ENCODE measurements at places on chromosomes 1 and 21.

DNA sequence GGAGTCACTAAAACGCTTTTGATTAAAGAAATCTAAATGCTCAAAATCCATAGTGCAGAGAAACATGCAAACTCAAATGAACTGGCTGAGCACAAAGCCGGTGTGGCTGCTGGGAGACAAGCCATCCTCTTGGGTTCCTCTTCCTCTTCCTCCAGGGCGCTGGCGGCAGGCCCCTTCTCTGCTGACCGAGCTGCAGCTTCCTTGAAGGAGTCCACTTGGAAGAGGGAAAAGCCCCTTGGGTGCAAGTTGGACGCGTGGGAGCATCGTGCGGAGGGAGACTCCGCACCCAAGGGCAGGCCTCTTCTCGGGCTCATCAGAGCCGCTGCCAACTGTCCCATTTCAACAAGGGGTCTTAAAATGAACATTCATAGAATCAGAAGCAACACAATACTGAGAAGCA, 7.9 kb downstream of the CCNL2 start:
- no peak for DNase-seq

DNA sequence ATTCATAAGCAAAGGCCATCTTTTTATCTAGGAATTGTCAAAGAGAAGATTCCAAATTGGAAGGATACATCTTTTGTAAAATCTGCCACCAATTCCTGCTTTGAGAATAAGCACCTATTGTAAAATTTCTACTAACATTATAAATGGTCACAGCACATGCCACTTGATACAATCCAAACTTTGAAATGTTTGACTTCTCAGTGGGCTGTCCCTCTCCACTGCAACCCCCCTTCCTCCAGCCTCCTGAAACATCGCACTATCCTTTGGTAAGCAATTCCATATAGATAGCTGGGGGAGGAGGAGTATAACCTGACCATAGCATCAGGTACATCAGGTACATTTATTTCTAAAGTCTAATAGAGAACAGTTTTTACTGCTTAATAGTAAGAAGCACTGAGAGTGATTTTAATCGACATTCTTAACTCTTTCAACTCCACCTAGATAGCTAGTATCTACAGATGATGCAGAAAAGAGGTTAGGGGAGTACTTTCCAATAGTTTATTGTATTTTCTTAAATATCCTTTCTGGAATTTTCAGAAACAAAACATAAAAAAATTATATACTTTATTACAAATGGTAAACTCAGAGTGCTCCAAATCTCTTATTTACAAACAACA, 2.9 kb downstream of the JUN start:
- peak; percentile 46 for DNase-seq

DNA sequence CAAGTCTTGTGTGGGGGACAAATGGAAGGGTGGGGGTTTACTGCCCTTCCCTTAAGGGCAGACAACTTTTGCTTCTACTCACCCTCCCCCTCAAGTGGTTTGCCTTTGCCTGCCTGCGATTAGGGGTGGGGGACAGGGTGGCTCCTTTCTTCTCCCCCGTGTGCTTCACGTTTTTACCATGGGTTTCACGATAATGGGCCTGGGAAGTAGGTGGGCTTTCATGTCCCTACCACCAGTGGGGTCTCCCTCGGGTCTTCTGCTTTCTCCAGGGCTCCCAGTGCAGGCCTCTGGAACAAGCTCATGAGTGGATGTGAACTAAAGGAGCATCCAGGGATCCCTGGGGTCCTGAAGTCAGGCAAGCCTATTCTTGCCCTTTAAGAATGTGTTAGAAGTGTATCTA, 21.6 kb downstream of the UTP25 start:
- DNase-seq, result no peak

- DNase-seq, result no peak
These were observed 142.4 kb downstream of the NAV1 start for GRCh38 chr1:201681375-201681774.

DNA sequence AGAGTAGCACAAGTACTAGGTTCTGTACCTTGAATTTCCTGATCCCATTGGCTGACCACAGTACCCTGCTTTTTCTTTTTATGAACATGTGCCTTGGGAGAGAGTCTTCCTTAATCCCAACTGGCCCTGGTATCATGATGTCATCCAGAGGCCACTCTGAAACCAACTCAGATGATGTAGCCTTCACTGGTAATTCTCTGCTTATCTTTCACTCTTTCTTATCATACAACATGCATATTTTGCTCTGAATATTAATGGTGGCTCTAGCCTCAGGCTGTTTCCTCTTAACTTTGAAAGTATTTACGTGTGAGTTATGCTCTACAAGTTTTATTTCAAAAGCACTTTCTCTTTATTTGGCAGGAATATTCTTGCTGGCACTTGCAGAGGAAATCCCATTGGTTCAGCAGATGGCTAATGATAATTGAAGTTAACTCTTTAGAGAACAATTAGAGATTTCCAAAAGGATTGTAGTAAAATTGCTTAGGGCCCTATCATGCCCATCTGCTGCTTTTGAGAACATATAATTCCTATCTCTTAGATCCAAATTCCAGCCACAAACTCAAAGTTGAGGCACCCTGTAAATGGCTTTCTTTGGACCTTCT, 86.1 kb downstream of the PTGER3 start:
- no peak for DNase-seq

DNA sequence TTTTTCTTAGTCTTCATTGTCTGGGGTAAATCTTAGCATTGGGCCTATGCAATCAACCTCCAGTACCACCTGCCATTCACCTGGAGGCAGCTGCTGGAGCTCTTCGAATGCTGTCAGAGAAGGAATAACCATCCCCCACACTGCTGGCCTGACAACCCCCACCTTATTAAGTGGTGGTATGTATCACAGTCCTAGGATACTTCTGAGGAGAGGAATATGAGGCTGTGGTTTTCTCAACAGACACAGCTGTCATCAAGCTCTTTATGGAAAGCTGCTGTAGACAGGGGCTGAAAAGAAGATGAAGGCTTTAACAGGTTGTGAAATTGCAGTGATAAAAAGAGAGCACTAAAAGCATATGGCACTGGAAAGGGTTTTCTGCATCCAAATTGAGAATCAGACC, 61.7 kb downstream of the TSEN15 start:
- no peak for DNase-seq

- DNase-seq, result peak; percentile 40
These were observed 32.0 kb upstream of the SLC30A1 start for GRCh38 chr1:211610779-211611556.

- DNase-seq, result peak; percentile 66
These were observed 5.7 kb downstream of the DOCK7 start for GRCh38 chr1:62682531-62682930.

- no peak for DNase-seq
These were observed 98.8 kb downstream of the RHOU start for GRCh38 chr1:228833911-228834688.

- peak; percentile 28 for DNase-seq
These were observed 34.8 kb upstream of the DUSP10 start for GRCh38 chr1:221776495-221777301.

DNA sequence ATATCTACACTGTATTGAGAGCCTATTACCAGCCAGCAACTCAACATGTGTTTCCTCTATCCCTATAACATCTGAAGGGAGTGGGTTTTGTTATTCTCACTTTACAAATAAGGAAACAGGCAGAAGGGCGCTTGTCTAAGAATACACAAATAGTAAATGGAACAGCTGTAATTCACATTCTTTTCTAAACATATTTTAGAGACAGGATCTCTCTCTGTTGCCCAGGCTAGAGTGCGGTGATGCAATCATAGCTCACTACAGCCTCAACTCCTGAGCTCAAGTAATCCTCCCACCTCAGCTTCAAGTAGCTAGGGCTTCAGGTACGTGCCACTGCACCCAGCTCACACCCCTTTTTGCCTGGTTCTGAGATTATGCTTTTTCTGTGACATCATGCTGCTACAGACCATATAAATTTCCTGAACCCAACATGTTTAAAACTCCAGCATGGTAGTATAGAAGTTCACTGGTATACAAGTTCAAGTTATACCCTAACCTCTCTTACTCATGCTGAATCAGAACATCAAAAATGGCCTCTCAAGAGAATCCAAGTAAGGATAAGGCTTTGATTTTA, 8.6 kb upstream of the TACSTD2 start:
- peak; percentile 39 for DNase-seq

GRCh38 chr1:34406377-34406776, 229.7 kb downstream of the C1orf94 start:
- peak; percentile 6 for DNase-seq

GRCh38 chr1:26598890-26599289, 69.3 kb downstream of the RPS6KA1 start:
- DNase-seq, result peak; percentile 20

DNA sequence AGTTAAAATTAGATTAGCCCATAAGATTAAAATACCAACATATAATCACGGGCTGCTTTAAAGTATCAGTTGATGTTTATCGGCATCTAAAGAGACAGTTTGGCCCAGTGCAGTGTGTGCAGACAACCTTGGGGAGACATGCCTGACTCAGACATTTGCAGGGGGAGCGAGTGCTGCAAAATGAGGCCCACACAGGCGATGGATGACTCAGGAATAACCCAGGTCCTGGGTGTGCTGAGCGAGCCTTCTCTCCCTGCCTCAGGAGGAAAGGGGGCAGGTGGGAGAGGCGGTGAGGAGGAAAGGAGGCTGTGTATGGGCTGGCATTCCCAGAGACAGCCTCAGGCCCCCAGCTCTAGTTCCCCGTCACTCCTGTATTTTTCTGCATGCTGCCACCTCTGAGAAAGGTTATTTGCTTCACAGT, 9.0 kb downstream of the SLC9A1 start:
- DNase-seq, result peak; percentile 82

- peak; percentile 77 for DNase-seq
These were observed 539 bp downstream of the ATP8B2 start for GRCh38 chr1:154325583-154326545.

DNA sequence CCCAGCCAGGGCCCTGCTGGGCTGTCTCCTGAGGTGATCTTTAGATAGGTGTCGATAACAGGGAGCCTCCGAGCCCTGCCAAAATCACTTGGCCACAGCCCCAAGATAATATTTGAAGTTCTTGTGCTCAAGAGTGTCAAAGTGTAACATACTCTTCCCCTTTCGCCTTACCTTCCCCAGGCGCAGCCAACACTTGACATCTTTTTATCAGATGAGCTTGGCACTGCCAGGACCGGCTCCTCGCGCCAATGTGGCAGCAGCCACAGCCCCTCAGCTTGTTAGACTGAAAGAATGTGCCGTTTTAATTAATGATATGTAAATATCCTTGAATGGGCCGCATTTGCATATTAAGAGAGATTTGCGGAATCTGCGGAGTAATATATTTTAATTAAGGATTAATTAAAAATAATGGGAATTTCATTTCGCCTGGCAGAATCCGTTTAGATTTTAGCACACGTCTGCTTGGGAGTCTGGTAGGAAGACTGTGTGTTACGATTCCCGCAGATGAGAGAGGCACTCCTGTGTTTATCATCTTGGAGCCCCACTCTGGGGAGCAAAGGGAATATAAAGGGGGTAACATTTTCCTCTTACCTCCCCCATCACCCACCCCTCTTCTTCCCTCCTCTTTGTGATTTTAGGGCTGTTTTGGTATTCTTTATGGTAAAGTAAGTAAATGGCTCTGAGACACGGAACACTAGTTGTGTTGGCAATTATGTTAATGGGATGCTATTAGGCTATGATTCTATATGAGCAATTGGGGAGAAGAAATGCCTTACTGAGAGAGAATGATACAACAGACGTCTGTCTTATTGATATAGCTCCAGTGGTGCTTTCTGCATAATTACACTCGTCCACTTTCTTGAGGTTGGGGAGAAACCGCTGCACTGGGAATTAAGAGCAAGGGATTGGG, 109.8 kb downstream of the PBX1 start:
- DNase-seq, result no peak

DNA sequence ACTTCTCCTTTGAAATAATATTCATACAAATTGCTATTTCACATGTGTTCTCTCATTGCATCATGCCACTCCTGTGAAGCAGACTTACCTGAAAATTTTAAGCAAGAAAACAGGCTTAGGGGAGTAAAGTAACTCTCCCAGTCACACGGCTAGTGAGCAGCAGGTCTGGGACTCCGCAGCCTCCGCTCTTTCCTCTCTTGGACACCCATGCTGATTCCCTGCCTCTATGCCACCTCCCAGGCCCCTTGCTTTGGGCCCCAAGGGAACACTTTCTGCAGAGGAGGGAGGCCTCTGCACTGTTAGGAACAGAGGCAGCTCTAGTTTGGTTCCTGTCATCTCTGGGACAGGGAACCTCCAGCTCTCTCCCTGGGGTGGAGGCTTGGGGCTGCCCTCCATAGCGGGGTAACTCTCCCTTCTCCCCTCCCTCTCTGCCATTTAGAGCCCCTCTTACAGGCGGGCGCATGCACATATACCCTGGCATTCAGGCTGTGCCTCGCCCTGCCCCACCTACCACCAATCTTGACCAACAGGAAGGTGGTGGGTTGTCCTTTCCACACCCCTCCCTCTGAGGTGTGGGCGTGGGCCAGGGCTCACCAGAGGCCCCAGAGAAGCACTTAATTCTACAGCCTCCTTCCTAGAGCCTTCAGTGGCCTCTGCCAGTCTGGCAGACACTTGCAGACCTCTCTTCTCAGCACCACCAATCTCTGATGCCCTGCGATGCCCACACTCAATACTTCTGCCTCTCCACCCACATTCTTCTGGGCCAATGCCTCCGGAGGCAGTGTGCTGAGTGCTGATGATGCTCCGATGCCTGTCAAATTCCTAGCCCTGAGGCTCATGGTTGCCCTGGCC, at the start of gene RXFP4:
RXFP4 (plus strand) TSS at position 646 of the 852 bp plus-strand sequence; CDS start at position 718, 72 bp downstream.
- DNase-seq, result peak; percentile 27

- DNase-seq, result no peak
These were observed 49.6 kb downstream of the RUNX1 start for GRCh38 chr21:34999397-34999941.

- DNase-seq, result no peak
These were observed 9.7 kb upstream of the ARHGEF16 start for GRCh38 chr1:3444736-3445135.

- no peak for DNase-seq
These were observed 7.8 kb downstream of the TBX19 start for GRCh38 chr1:168288311-168289052.

DNA sequence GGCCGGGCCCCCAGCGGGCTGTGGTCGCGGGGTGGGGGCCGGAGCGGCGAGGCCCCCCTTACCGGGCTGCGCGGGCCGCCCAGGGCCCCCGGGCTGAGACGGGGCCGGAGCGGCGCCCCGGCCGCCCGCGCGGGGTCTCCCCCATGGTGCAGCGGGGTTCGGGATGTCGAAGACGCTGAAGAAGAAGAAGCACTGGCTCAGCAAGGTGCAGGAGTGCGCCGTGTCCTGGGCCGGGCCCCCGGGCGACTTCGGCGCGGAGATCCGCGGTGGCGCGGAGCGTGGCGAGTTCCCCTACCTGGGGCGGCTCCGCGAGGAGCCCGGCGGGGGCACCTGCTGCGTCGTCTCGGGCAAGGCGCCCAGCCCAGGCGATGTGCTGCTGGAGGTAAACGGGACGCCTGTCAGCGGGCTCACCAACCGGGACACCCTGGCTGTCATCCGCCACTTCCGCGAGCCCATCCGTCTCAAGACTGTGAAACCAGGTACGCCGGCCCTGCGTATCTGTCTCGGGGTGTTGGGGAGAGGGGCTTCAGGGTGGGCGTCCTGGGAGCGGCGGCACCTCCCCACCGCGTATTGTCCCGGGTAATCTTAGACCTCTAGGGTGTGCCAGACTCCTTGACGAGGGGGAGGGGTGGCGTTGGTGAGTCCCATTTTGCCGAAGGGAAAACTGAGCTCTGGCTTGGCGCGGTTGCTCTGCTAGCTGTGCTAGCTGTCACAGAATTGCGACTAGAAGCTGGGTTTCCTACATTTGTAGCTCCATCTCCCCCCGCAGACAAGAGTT, 745 bp downstream of the MAGI3 start:
- peak; percentile 60 for DNase-seq
